ENCODE measurements at places on chromosomes 11 and 22.
A peak's percentile ranks its signal among the peaks of the same experiment; 100 is the strongest.

- peak; percentile 17 for DNase-seq
These were observed 172.3 kb downstream of the AASDHPPT start for GRCh38 chr11:106249617-106250239.

GRCh38 chr11:29265792-29266191, 751.0 kb downstream of the KCNA4 start:
- DNase-seq: no peak

GRCh38 chr11:34262531-34263081, 95.2 kb downstream of the ABTB2 start:
- no peak for DNase-seq

DNA sequence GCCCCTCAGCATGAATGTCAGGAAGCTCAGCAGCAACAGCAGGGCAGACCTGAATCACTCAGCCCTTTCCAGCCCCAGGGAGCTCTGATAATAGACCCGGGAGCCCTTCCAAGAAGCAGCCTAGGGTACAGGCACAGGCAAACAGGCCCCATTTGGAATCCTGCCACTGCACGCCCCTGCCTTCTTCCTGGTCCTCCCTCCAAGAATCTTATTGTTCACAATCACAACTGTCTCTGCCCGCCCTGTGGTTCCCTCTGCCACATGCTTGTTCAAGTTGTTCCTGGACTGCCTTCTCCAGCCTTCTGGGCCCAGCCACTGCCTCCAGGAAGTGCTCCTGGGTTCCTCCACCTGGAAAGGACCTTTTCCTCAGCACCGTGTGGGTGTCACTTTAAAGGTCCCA, 54.6 kb downstream of the LRRC32 start:
- peak; percentile 57 for DNase-seq

GRCh38 chr11:40274017-40274416, 1185.4 kb downstream of the LRRC4C start:
- DNase-seq: no peak

DNA sequence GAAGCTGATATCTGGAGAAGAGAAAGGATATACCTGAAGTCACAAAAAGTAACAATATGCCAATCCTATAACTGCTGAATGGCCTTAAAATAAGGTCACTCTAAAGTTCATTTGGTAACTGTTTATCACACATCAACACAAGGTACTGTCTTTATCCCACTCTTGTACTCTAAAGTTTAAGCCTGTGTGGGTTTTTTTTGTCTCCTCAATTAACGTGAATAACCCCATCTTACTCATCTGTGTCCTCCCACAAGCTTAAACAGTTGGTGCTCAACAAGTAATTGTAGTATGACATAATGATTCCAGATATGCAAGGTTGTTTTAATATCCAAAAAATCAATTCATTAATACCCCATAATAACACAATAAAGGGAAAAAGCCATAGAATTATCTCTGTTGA, 42.1 kb downstream of the PAK1 start:
- no peak for DNase-seq

GRCh38 chr11:75311858-75312288, 39.6 kb downstream of the ARRB1 start:
- peak; percentile 68 for DNase-seq

DNA sequence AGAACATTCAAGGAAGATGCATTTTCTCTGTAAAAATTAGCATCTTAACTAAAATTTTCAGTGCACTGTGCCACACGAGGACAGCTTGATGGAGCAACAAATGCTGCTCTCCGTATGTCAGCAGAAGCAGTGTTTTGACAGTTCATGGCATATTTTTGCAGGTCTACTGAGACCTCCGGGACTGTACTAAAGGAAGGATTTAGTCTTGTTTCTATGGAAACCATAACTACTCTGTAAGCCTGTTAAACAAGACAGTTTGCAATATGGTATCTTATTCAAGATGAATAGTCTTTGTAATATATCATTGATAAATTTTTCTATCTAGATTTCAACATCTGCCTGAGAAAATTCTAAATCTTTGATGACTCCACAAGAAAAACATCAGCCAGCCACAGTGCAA, 184.0 kb upstream of the GUCY1A2 start:
- DNase-seq: no peak

DNA sequence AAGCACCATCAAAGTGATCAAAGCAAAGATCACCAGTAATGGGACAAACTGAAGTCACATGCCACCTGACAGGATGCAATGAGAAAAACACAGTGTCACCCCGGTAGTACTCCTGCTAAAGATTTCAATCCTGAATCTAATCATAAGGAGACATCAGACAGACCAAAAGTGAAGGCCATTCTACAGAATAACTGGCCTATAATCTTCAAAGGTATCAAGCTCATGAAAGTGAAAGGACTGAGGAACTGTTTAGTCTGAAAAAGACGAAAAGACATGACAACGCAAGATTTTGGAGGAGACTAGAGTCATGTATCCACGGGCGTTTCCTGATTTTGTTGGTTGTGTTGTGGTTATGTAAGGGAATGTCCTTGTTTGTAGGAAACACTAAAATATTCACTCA, 42.4 kb upstream of the TSKU start:
- no peak for DNase-seq

DNA sequence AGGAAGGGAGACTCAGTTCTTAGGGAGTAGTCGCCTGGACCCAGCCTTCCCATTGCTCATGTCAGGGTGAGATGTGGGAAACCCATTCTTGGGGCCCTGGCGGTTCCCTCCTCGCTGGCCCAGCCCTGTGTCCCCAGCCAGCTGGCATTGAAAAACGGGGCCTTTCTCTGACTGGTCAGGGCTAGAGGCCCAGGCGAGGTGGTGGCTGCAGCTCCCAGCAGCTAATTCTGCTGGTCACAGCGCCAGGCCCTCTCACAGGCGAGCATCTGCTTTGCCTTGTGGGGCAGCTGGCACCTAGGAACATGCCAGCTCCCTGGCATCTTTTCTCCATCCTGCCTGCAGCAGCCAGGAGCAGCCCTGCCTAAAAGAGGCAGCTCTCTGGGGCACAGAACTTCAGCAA, 20.1 kb downstream of the TSPAN18 start:
- DNase-seq: peak; percentile 33

GRCh38 chr11:59427068-59427382, 812 bp upstream of the OR5A2 start:
- no peak for DNase-seq

DNA sequence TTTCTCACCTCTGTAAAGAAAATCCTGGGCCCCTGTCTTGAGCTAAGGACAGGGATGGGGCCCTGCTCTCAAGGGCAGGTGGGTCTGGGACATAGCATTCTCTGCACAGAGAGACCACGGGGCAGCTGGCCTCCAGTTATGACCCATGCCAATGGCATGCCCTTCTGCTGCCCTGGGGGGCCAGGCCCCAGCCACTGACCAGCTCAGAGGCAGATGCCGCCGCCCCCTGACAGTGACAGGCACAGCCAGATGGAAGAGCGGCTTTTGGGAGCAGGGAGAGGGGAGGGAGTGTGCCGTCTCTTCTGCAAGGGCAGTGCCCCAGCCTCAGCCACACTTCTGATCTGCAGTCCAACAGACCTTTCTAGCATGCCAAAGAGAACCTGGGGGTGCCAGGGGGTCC, 114.8 kb upstream of the NAV2 start:
- peak; percentile 37 for DNase-seq

GRCh38 chr11:1230121-1230455, 7.2 kb downstream of the MUC5B start:
- DNase-seq: no peak

- DNase-seq: no peak
These were observed 40.4 kb downstream of the C11orf58 start for GRCh38 chr11:16778876-16779275.

Data from GM23248 (cell line).